Stimulated activated CD4-positive, alpha-beta T cell treated with anti-CD3 and anti-CD28 coated beads, Interleukin-12 subunit alpha, Interleukin-12 subunit beta, amount 100 ng/mL, for 24 hours (primary cell): ENCODE measurements at places on chromosomes 11 and 22.

GRCh38 chr11:130902380-130902779 is 13.9 kb downstream of the SNX19 start:
- no peak for DNase-seq

GRCh38 chr11:95092549-95093324 is 3.1 kb downstream of the ENDOD1 start:
- no peak for DNase-seq

- peak; percentile 79 for DNase-seq
Measured at GRCh38 chr11:118911880-118912741, 13.6 kb downstream of the BCL9L start.

DNA sequence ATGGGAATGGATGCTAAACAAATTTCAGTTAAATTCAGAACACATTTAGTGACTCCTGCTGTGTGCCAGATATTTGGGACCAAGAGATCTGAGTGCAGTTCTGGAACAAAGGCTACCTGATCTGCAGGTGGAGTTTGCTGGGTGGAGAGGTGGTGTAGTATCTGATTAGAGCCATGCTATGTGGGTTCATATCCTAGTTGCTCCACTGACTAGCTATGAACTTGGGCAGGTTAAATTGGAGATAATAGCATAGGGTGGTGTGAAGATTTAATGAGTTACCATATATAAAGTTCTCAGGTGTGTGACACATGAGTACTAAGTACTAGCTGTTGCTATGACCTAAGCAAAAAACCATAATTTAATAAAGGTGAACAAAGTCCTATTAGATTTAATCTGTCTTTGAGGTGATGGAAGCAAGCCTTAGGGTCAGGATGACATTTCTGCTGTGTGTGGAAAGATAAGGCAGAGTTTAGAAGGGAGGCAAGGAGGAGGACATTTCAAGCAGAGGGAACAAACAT is 2.1 kb downstream of the ENDOD1 start:
- no peak for DNase-seq

DNA sequence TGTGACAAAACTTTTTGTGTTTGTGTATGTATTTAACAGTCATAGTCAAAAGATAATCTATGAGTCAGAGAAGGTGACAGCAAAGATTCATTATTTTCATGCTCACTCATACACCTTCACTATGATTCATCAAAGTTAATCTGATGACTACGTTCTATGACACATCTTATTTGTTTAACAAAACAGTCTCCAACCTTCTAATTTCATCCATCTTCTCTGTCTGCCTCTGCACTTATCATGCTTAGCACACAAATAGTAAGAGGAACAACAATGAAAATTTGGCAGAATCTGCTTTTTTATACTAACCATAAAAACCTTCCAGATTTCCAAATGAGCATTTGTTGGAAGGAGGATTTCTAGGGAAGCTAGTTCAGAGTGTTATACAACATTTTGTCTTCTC is 568.9 kb downstream of the LUZP2 start:
- DNase-seq: no peak

GRCh38 chr22:46484861-46485595 is 52.4 kb downstream of the CELSR1 start:
- DNase-seq: no peak

- DNase-seq: no peak
Measured at GRCh38 chr22:40498420-40499208, 128.2 kb downstream of the SGSM3 start.

DNA sequence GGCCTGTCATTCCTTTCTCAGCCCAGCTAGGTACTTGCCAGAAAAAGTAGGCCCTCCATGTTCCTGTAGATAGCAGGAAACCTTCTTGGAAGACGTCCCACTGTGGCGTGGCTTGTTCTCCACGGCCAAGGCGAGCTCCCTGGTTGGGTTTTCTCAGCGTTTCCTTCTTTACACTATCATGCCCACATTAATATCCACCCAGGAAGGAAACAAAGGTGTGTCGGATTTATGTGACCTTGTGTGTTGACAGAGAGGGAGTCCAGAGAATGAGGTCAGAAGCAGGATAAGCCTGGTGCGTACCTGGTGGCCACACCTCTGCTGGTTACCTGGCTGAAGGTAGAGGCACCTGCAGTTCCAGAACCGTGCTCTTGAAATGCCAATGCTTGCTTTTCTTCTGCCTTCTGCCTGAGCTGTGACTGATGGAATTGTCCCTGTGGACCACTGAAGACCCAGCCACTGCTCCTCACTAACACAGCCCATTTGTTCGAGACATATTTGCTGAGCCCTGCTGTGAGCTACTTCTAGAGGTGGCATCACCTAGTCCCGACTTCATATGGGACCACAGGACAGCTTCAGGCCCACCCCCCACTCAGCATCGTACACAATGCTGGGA is 7.9 kb downstream of the ASPHD2 start:
- DNase-seq: no peak

DNA sequence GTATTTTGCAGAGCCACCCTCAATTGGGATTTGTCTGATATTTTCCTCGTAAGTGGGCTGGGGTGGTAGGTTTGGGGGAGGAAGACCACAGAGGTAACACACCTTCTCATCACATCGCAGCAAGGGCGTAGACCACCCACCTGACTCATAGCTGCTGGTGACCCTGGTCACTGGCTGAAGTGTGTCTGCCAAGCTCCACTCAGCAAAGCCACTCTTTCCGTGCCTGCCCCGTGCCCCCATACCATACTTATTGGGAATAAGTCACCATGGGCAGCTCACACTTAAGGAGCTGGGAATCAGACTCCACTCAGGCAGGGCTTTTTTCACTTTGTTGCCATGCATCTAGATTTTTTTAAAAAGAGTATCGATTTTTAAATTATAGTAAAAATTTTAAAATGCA is 111.6 kb downstream of the PHF21B start:
- no peak for DNase-seq

DNA sequence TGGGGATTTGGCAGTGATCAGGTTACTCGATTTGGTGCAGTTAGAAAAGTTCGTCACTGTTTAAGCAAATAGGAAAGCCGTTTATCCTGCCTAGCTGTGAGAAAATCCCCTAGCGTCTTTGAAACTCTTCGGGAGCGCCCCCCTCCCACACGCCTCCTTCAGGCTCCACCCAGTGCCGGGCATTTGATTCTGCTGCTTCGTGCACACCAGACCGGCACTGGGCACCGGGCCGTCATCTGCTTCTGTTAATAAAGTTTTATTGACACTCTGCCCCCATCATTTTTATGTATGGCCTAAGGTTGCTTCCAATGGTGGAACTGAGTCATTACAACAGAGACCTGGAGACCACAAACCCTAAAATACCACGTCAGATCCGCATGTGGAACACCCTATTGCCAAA is 50.9 kb downstream of the IGF2 start:
- no peak for DNase-seq

DNA sequence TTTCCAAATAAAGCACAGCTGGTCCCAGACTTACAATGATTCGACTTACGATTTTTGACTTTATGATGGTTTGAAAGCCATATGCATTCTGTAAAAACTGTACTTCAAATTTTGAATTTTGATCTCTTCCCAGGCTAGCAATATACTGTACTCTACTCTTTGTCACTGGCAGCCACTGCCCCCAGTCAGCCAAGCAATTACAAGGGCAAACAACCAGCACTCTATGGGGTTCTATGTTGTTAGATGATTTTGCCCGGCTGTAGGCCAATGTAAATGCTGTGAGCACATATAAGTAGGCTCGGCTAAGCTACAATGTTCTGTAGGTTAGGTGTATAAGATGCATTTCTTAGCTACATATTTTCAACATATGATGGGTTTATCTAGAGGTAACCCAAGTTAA is 217.3 kb downstream of the RAB38 start:
- no peak for DNase-seq

GRCh38 chr11:120629407-120630080 is 118.0 kb downstream of the GRIK4 start:
- DNase-seq: no peak

GRCh38 chr22:27340047-27340446 is 461.5 kb downstream of the MN1 start:
- DNase-seq: no peak
